ENCODE measurements at places on chromosomes 7 and 10.
A peak's percentile ranks its signal among the peaks of the same experiment; 100 is the strongest.

DNA sequence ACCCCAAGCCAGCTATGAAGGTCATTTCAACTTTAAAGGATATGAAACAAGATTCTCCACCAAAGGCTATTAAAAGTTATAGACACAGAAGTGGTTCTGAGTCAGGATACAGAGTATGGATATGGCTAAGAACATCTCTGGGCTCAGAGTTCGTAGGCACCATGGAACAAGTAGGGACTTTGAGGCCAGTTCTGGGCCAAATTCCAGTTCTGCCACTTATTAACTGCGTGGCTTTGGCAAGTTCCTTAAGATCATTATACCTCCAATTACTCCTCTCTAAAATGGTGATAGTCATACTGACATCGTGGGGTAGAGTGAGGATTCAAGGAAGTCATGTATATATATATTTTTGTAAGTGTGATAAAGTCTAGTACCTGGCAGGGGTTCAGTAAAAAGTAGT is 105.8 kb upstream of the NFE2L3 start:
- no peak for DNase-seq

- DNase-seq, result peak; percentile 75
Observed at GRCh38 chr7:73822319-73823173, 8.2 kb upstream of the CLDN4 start.

DNA sequence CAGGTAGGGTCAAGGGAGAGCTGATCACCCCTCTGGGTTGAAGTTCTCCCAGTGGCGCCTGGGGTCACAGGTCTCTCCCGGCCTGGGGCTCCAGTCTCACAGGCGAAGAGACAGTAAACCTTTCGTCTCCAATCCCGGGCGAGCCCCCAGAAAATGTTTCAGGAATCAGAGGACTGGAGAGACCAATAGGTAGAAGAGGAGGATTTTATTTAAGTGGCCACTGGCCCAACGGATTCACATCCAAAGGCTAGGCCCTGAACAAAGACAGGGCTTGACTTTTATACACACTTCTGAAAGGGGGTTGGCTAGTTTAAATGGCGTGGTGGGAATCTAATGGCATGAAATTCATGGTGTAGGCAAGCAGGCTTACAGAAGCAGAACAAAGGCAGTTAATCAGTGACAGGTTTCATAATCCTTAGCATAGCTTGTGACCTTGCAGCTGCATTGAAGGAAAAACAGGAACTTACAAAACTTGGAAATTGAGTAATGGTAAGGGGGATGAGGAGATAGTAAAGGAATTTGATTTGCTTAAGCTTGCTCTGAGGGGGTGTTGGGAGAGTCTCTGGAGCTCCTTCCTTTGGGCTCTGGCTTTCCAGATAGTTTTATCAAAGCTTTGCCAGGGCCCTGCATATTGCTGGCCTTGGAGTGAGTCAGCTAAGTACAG is 105.5 kb downstream of the TRIM24 start:
- peak; percentile 56 for DNase-seq

GRCh38 chr10:7811000-7811399 is 7.3 kb upstream of the TAF3 start:
- no peak for DNase-seq

- no peak for DNase-seq
Observed at GRCh38 chr7:27424231-27424630, 181.6 kb downstream of the EVX1 start.

Measured in hematopoietic multipotent progenitor cell treated with erythropoietin and hydrocortisone succinate and interleukin-3 and kit ligand, for 6 days (in vitro differentiated cells).